LoVo (cell line): ENCODE measurements at places on chromosomes 1 and 21.

DNA sequence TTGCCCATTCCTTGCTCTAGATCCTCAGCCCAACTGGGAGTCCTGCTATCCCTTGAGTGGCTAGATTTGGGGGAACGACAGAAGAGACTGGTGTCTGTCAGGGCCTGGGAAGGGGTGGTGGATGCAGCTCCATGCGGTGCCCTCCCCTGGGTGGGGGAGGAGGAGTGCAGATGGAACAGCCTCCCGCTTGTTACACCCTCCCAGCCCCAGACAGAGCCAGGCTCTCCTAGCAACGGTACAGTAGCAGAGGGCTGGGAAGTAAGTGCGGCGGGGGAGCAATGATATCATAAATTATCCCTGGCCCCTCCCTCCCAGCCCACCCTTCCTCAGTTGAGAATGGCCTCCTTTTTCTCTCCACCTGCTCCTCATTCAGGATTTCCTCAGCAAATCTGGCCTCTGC is 37.2 kb downstream of the RHBG start:
- DNase-seq: no peak

DNA sequence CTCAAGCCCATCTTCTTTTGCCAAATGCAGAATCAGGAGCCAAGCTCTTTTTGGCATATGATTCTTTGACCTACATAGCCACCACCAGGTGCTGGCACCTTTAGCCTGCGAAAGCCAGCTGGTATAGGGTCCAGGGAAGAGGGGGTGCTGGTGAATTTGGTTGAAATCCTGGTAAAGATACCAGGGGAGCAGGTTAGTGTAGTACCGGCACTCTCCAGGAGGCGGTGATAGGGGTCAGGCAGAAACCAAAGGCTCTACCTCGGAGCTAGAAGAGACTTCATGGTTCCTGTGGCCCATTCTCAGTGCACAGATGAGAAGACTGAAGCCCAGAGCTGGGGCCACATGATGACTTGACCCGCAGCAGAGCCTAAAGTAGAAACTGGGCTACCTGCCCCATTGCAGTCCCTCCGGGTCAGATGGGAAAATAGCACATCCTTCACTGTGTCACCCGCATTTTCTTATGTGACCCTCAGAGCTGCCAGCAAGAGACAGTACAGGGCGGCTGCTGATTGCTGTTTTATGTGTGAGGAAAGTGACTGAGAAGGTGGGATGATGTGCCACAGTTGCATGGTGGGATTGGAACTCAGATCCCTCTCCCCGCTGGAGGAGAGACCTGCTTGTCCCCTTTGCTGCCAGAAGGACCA is 36.0 kb upstream of the IL19 start:
- no peak for DNase-seq

DNA sequence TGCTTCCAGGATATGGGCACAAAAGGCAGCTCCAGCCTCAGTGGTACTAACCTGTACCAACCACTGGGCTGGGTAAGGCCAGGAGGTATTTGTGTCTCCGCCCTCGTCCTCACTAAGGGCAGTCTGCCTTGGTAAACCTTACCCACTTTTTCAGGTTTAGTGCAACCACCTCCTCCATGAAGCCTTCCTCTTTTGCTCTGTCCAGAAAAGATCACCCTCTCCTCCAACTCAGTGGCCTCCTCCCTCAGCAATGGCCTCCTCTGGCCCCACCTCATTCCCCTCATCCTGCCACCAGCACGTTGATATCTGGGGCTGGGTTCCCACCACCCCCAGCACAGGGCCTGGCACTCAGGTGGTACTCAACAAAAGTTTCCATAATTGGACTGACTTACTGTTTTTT is 161.5 kb downstream of the GRIK3 start:
- DNase-seq: no peak

DNA sequence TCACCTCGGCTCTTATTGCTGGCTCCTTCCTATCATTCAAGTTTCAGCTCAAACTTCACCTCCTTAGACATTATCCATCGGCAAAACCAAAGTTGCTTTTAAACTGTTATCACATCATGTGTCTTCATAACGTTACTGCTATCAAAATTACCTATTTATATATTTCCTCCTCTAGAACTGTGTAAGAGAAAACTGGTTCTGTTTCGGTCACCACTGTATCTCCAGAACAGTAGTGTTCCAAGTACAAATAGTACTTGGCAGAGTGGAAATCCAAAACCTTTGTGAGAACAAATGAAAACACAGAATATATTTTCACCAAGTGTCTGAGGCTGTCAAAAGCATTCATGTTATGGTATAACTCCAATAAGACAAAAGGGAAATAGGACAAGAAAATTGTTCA is 9.1 kb downstream of the ZRANB2 start:
- no peak for DNase-seq

DNA sequence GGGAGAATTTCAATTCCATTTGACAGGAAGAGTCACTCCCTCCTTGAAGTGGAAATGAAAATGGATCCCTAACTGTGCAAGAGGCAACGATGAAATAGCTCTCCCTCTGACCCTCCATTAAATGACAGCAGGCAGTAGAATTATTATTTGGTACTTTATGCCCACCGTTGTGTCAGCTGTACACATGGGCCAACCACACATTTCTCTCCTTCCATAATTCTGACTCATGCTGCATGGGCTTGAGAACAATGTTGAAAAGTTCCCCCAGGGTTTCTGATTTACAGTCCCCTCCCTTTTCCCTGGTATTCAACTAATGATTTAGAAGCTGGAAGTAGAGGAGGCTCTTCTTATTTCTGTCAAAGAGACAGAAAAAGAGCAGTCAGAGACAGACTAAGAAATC is 103.5 kb downstream of the RGS7 start:
- no peak for DNase-seq

- no peak for DNase-seq
Observed at GRCh38 chr21:16241016-16241415, 511.2 kb downstream of the USP25 start.

DNA sequence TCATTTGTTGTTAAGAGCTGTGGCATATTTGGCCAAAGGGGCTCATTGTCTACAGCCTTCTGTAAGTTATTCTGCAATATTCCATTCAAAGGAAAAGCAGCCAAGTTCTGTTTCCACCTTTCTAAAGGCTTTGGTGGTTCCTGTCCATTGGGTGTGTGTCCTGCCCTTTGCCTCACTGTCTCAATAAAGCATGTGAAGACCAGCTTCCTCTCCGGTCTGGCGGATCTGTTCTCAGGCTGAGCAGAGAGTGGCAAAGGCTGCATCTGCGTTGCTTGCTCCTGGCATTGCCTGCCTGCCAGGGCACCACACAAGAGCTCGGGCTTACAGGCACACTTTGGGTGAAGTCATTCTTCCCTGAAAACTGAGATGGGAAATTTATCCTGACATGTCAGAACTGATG is 34.9 kb downstream of the ST6GALNAC3 start:
- no peak for DNase-seq

DNA sequence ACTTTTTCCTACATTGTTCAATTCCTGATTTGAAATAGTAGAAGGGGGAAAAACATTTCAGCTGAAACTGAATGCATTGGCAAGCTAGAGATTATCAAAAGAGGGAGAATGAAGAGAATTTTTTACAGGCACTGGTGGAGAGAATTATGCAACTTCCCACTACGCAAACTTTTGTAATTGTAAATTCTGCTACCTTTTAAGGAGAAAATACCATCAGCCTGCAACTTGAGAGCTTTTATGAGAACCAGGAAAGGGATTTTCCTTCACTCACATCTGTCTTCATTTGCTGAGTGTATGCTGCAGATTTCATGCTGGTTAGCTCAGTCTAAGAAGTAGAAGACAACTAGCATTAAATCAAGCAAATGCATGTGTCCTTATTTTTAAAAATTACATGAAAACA is 43.7 kb downstream of the ADAMTS1 start:
- DNase-seq: no peak

DNA sequence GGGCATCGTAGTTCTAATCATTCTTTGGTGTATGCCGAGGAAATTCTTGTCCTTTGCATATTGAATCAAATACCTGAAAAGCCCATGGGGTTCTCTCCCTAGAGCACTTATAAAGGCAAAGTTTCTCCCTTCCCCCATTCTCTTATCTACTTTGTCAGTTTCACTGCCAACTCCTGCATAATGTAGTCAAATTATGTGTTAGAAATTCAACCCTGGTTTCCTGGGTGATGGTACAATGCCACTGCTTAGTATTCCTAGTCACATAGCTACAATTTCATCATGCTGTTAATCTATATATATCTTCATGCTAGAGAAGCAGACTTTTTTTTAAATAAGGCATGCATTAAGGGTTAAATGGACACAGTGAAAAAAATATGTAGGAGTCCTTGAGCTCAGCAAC is 119.0 kb downstream of the PDE4B start:
- no peak for DNase-seq

DNA sequence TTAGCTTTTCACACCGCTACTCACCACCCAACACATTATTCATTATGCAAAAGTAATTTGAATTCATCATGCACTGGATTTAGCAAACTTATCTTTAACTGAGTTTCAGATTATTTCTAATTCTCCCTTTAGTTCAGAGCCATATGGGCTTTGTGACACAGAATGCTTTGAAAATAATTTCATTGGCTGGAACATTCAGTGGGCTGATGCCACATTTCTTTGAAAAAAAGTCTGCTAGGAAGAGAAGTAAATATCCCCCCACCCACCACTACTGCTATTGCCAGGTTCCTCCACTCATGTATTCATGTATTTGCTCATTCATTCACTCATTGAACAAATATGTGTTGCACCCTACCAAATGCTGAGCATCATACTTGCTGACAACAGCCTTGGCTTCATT is 280.5 kb downstream of the DSCAM start:
- no peak for DNase-seq

DNA sequence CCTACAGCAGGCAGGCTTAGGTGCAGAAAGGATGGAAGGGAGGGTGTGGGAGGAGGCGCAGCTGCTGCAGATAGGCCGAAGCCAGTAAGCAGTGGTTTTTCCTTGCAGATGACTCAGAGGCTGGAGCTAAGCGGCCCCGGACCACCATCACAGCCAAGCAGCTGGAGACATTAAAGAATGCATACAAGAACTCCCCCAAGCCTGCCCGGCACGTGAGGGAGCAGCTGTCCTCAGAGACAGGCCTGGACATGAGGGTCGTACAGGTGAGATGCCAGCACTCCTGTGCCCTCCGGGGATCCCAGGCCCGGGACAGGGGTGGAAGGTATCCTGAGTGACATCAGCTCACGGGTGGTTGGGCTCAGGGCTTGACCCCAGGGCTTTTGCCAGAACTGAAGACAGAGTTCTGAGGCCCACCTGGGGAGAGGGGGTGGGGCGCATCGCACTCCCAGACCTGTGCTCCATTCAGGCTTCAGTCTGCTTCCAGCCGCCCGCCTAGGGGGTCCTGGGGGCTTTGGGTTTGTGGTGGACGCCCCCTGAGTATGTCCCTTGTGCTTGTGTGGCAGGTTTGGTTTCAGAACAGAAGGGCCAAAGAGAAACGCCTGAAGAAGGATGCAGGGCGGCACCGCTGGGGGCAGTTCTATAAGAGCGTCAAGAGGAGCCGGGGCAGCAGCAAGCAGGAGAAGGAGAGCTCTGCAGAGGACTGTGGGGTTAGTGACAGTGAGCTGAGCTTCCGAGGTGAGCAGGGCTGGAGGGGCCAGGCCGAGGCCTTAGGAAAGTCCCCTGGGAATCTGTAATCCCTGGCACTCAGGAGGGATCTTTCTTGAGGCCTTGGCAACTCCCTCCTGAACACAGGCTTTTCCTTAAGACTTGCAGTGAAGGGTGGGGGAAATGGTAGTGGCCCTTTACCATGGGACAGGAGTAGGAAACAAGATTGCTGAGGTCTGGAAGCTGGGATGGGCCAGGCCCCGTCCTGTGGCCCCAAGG is 41.5 kb downstream of the LHX4 start:
- no peak for DNase-seq

DNA sequence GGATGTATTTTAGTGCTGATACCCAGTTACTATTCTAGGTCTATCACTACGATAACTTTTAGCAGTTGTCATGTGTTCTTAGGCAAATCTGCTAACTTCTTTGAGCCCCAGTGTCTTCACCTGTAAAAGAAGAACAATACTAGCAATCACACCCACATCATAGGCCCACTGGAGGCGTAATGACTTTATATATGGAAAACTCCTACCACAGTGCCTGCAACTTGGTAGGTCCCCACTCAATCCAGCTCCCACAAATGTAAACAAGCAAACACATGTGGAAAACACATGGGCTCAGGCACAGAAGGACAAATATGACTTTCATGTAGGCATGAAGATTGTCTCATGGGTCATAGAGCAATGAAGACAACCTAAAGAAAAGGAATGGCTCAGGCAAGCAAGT is 115.8 kb downstream of the TBX19 start:
- no peak for DNase-seq

DNA sequence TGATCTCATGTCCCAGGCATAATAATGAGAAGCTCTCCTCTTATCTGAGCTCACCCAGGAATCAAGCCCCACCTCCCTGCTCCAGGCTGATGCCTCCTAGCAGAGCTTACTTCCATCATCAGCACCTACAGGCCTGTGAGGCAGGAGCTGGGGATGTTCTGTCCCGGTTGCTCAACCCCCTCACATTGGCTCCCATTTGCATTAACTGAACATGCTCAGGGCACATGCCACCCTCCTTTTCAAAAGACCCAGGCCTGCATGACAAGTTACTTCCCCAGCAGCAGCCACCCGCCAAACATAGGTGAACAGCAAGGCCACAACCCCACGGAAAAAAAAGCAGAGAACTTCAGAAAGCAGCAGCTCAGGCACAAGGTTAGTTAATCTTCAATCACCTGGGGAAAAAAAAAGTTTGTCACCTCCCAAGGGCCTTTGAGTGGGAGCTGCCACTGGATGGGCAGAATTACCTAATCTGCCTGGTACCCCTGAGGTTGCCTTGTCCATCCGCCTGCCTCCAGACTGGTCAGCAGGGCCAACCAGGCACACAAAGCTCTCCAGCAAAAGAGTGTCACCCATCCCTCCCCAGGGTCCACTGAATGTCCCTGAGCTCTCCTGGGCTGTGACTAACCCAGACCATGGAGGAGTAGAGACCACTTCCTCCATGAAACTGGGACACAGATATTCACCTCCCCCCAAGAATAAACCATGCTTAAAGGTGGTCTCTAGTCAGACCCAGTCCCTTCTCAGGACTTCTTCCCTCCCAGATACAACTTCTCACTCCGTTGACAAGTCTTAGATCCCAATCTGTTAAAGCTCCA is 4.4 kb downstream of the KCNN3 start:
- DNase-seq: no peak

DNA sequence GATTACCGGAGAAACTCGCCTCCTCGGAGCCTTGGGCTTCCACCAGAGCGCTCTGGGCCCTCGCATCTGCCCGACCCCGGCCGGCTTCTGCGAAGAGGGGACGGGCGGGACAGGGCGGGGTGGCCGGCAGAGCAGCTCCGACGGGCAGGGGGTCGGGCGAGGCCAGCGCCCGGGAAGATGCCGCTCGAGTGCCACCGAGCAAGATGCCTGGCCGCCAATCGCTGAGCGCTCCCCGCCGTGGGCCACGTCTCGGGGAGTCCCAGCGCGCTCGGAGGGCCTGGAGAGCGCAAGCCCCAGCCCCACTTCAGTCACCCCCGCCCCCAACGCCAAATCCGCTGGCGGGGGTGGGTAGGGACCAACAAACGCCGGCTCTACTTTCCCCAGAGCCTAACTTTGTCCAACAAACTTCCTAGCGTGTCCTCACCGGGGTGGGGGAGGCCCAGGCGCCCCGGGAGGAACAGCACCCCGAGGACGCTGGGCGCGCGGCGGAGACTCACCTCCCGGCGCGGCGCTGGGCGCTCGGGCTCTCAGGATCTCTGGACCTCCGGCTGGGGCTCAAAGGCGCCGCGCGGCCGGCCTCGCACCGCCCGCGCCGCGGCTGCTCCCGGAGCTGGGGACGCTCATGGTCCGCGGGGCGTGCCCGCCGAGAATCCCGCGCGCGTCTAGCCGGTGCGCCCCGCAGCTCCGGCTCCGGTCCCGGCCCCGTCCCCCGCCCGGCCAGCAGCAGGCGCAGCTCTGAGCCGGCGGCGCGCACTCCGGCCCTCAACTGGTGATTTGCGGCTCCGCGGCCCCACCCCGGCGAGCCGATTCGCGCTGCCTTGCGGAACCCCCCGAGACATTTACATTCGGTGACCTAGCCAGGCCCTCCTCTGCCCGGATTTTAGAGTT is at the start of gene BCAR3:
BCAR3 (minus strand) TSS at position 737 of the 888 bp plus-strand sequence. CDS start 6,907 bp downstream, outside the sequence.
- DNase-seq: peak; percentile 82
